NCI-H1694 treated with DMSO at 0.1 percent for 48 hours (cell line): ENCODE measurements at places on chromosomes 11 and 22.
A peak's percentile ranks its signal among the peaks of the same experiment; 100 is the strongest.

DNA sequence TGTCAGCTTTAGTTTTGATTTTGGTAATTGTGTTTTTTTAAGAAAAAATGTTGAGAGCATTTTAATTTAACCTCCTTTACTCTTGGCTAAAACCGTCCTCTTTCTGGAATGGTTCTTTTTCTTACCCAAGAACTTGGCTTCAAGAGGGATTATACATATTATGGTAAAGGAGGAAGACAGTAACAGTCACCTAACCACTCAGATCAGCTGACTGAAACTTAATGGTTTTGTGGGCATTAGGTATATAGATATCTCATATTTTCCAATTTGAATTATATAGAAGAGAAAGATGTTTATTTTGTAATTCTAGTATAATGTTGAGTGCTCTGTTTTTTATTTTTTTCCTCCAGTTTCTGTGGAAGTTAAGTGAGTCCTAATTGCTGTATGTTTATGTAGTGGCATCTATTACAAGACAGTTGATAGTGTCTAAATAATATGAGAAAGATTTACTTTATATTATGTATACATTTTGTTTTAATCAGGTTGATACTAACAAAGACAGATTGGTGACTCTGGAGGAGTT, 36.6 kb upstream of the NCR3LG1 start:
- no peak for DNase-seq

DNA sequence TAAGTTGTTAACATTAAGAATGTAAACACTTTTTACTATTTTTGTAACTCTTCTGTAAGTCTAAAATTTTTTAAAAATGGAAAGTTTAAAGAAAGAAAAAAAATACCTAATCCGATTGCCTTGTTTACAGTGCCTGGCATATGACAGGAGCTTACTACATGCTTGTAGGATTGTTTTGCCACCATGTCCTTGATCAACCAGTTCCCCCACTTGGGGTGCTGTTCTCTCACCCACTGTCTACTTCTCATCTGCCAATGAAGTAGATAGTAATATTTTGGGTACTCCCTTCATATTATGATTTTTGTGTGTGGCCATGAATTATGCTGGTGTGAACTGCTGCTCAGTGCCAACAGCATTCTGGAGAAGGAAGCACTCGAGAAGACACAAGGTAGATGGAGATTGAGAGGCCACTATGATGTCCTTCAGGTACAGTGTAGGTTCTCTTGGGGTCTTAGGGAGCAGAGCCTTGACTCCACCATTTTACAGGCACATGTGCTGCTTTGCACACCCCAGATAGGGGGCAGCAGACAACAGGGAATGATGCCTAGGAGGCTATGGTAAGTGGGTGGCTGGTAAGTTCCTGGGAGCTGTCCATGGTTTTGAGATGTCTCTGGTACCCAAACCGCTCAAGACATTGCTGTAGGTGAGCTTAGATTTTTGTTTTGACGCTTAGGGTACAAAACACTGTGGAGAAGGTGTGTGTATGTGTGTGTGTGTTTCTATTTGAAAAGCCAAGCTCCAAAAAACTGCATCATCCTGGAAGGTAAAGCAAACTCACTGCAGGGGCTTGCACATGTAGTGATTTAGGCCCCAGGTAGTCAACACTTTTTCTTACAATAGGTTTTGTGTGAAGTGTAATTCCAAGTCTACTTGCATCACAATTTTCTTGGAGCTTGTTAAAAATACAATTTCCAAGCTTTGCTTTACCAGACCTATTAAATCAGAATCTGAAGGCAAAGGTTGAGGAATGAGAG, 494.5 kb upstream of the LARGE1 start:
- DNase-seq = peak; percentile 0

DNA sequence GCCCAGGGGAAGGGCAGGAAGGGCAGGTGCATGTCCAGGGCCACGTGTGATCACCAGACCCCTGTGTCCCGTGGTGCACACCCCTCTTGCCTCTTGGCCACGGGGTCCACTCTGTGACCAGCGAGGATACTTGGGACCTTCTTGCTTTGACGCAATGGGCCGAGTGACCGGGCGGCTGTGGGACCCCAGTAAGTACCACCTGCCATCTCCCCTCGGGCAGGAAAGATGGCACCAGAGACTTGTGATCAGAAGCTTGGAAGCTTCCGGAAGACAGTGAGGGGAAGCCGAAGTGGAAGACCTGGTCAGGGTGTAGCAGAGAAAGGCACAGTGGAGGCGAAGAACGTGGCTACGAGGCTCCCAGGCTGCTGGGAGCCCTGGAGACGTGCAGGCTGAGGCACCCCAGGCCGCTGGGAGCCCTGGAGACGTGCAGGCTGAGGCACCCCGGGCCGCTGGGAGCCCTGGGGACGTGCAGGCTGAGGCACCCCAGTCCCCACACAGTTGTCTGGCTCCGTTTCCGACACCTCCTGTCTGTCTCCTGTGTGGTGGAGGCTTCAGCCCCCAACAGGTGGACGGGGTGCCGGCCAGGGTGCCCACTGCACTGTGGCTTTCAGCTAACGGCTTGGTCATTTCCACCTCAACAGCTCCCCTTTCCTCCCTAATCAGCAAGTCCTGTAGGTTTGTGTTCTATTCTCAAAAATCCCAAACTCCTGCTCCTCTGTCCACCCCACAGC, 663.5 kb downstream of the BRD1 start:
- no peak for DNase-seq

DNA sequence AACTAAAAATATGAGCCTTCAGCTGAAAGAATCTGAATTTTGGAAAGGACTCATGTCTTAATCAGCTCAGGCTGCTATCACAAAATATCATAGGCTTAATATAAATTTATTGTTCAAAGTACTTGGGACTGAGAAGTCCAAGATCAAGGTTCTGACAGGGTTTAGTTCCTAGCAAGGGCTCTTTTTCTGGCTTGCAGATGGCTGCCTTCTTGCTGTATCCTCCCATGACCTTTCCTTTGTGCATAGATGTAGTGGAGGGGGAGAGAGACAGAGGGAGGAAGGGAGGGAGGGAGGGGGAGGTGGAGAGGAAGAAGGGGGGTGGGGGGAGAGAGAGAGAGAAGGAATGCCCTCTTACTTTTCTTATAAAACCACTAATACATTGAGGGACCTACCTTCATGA, 306.8 kb upstream of the DDI1 start:
- DNase-seq = no peak

GRCh38 chr11:111982019-111982464, 43.2 kb upstream of the DLAT start:
- DNase-seq = no peak

DNA sequence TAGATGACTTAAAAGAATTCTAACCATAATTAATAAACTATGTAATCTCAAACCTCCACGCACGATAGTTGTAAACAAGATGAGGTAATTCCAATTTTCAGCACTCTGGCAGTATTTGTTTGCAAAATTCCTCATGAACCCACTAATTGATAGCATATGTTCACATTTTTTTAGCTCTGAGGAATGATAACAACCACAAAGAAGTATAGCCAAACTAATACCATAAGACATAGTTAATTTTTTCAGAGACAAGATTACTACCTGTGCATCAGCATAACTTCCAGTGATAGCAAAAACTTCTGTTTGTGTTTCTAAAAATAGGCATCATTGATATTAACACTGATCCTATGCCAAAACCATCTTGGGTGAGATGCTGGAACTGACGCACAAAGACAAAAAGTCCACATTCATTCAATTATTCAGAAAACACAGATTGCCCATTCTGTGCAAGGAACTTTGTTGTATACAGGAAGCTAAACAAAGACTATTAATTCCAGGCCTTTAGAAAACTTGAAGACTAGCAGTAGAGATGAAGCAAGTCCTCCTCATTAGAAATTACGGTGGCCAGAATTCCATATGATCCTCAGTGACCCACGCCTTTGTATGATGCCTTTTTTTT, 57.7 kb downstream of the PDGFD start:
- no peak for DNase-seq

DNA sequence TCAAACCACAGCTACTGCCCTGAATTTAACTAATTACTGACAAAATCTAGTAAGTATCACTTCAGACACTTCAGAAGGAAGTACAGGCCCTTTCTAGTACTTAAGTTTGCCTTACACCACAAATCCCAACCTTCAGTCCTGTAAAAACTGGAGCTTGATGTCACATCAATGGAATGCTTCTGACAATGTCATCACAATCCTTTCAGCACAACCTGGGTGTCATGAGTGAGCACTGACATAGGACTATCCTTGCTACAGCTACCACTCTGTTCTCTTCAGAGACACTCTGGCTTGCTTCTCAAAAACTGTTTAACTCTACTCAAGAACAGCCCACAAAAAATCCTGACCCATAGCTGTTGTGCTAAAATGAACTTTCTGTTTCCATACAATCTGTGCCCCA, 108.2 kb downstream of the RRM1 start:
- DNase-seq = no peak

DNA sequence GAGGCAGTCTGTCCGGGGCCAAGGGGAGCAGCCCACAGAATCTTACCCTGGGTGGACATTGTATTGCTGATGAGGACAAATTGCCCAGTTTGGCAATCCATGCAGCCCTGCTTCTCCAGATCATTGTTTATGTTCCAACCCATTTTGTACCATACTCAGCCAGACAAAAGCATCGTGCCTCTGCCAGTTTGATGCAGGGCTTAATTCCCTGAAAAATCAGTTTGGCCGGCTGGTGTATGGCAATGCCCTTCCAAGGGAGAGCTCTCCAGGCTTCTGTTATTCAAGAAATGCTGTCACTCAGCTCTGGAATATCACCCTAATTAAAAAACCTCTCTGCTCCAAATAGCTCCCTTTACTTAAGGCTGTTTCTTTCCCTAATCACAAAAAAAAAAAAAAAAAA, 697.7 kb downstream of the TBC1D22A start:
- no peak for DNase-seq

DNA sequence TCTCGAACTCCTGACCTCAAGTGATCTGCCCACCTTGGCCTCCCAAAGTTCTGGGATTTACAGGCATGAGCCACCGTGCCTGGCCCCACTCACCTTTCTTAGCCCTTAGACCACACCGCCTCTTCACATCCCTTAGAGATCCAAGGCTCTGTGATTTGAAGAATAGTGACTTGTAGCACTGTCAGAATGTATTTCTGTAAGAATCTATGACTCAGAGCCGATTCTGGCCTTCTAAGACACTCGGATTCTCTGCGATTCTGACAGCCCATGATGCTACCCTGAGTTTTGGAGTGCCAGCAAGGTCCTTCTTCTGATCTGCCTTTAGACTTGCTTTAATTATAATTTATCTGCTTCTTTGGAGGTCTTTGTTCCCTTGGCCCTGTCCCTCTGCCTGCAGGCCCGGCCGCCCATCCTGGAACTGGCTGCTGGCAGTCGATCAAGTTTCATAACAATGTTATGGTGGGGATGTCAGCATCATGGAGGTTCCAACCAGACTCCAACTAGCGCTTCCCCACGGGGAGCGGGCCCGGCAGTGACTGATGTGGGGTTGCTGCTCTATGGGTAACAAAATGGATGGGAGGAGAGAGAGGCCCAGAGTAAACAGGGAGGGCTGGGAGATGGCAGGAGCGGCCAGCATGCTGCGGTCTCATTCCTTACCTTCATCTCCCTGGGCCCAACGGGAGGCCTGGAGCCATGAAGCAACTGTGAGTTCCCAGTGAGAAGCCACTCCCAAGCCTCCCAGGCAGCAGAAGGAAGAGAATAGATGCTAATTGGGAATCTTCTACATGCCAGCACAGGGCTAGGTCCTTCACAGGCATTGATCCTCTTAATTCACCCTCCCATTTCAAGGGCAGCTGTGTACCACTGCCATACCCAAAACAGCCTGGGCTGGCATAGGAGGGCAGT, 55.7 kb upstream of the RASD2 start:
- DNase-seq = no peak

GRCh38 chr11:72696866-72697700, 22.9 kb upstream of the PDE2A start:
- no peak for DNase-seq

DNA sequence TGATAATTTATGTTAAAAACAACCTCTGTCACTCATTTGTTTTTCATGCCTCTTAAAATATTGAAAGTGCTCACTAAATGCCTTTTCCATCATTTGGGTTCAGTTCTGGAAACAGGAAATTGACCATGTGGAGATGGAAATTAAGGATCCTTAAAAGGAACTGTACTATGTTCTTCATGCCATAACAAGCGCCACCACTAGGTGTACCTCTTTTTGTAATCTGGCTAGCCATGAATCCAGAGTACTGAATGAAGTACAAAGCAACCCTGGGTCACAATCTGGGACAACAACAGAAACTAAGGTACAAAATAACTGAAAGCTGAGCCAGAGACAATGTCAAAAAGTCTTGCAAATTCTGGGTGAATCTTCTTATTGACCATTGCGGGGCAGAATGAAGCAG, 559.1 kb downstream of the FAM181B start:
- DNase-seq = no peak

GRCh38 chr22:23119494-23120414, 22.0 kb downstream of the RSPH14 start:
- DNase-seq = no peak

DNA sequence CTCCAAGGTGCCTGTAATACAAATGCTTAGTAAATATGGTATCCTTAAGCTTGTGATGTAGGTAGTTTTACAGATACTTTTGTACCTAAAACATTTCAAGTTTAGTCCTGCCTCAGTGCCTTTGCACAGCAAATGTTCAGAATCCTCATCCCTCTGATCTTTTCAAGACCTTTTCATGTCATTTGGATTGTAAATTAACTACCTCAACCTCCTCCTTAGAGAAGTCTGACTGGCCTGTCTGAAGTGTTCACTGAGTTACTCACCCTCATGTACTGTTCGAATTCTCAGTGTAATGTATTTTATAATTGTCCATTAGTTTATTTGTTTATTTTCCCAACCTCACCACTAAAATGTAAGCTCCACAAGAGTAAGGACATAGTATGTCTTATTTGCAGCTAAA, 147.5 kb downstream of the ELP4 start:
- DNase-seq = no peak

GRCh38 chr11:67542971-67543370, 19.7 kb upstream of the CABP2 start:
- DNase-seq = no peak

- no peak for DNase-seq
These were observed 775 bp upstream of the TRABD start for GRCh38 chr22:50184902-50185374.

DNA sequence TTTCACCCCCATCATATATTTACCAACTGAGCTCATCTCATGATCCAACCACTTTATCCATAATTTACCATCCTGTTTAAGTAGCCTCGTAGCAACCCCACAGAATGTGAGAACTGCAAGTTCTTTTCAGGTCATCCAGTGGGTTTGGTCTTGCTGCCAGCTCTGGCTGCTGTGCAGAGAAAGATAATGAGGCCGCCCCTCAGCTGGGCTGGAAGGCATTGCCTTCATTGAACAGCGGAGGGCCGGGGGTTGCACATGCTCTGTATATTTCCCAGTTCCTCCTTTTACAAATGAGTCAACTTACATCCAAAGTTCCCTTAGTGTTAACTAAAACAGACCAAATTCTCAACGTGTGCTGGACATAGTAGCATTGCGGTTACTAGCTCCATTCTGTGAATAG, 96.7 kb downstream of the SYN3 start:
- DNase-seq = no peak

DNA sequence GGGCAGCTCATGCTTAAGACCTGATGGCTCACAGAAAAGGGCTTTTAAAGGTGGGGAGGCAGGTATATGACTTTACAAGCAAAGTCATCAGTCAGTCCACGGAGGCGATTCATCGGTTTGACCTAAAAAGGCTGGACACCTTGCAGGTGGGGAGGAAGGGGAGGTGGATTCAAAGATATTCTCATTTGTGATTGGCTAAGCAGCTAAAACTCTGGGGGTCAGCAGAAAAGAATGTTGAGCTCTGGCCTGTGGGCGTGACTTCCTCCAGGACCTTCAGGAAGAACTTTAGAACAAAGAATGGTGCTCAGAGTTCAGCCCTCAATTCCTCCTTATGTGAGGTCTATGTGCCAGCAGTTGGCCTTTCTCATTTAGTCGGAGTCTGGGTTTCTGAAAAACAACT, 78.3 kb upstream of the LMO1 start:
- DNase-seq = no peak
